ENCODE measurements at places on chromosomes 7 and 10.

GRCh38 chr10:86535132-86535882 is 13.7 kb upstream of the WAPL start:
- no peak for DNase-seq

GRCh38 chr10:33195608-33196376 is 138.7 kb downstream of the NRP1 start:
- DNase-seq: no peak

DNA sequence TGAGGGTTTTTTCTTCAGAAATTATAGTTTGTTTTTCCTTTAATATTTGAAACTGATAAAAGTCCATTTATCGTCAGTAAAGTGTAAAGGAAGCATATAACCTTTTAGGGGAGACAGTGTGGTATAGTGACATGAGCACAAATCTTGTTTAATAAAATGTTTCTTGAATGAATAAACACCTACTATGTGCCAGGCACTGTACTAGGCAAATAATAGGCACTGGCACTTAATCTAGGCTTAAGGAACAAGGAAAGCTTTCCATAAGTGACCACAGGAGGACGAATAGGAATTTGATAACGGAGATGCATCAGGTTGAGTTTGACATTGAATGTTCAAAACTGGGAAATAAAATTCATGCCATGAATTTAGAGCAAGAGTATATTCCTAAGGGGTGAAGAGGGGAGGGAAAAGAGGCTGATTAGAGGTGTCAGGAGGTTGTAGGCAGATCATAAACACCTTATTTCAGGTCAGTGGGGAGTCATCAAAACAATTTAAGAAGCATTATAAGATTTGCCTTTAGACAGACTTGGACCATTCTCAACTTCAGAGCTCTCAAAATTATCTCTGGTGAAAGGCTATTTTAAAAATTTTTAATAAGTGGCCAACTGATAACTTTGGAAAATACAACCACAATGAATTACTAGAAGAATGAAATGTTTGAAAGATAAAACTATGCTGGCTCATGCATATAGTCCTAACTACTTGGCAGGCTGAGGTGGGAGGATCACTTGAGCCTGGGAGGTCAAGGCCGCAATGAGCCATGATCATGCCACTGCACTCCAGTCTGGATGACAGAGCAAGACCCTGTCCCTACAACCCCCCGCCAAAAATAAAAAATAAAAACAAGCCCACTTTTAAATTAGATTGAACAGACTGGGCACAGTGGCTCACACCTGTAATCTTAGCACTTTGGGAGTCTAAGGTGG is 22.4 kb downstream of the RALA start:
- no peak for DNase-seq

DNA sequence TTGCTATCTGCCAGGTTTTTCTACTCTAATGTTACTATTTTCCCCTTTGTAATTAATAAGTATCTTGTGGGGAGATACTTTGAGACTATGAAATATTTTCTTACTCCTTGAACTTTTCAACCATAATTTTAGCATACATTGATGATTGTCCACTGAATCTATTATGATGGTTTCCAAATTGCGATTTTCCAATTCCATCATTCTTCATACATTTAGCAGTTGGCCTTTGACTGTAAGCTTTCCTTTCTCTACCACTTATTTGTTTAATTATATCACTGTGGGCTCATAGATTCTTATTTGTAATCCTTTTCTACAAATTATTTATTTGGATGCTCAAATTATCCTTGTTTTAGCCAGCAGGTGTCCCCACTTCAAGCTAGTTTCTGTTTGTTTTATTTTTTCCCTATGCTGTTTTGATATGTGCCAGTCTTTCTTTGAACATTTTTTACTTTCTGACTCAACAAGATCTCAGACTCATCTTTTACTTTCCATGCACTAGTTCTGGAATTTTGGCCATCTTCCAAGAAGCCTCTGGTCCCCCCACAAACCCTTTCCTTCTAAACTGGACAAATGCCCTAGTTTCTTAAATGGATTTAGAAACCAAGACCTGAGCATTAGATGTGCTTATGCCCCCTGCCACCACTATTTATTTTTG is 11.4 kb upstream of the MRPS16 start:
- DNase-seq: no peak

DNA sequence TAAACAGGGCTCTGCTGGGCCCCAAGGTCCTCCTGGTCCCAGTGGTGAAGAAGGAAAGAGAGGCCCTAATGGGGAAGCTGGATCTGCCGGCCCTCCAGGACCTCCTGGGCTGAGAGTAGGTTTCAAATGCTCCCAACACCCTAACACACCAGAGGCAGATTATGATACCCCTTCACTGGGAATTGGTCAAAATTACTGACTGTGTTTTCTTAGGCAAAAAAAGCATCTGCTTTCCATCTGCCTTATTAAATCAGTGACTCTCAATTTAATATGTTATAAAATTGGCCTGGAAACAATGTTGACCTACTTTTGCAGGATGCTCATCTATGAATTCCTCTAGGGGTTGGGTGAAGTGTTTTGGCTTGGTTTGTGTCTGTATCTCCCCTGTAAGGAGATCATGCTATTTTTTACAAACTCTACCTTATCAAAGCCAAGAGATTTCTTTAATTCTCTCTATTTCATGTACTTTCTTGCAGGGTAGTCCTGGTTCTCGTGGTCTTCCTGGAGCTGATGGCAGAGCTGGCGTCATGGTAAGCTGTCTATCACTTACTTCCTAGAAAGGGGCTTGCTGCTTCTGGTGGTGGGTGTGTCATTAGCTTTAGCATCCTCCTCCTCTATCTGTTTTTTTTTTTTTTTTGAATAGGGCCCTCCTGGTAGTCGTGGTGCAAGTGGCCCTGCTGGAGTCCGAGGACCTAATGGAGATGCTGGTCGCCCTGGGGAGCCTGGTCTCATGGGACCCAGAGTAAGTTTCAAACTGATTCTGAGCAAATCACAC is 15.9 kb downstream of the COL1A2 start:
- no peak for DNase-seq

DNA sequence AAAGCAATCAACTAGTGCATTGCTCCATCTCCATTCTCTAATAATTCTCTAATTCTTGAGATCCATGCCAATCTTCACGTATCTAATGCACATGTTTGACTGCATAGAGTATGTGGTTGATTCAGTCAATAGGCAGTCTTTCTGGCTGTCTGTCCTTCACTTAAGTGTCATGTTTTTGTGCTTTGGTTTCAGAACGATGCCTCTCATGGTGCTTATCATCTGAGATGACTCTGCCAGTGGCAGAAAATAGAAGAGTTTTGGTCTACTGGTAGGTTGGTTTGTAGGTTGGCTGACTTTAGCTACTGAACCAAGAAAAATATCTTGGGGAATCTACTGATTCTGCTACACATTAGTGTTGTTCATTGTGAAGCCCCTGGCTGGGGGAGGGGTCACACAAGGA is 364.2 kb downstream of the SFMBT2 start:
- no peak for DNase-seq

- no peak for DNase-seq
Observed at GRCh38 chr7:155693826-155694225, 49.4 kb downstream of the RBM33 start.
